ENCODE measurements at places on chromosomes 2 and 18.

GRCh38 chr18:35711227-35711626, 129.7 kb downstream of the GALNT1 start:
- no peak for DNase-seq

DNA sequence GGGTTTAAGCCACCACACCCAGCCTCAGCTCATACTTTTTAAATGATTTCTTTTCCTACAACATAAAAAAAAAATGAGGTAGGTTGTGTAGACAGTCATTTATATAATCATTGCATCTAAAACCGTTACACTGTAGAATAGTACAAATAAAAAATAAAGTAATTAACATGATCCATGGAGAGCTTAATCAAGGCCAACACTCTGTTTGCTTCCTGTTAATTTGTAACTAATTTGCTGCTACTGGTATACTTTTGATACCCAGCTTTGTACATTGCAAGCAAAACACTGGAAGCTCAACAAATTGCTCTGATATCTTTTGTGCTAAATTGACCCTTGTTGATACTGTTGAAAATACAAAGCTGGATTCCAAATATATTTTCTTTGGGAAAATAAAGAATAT, 20.2 kb upstream of the KCTD1 start:
- DNase-seq = no peak

- no peak for DNase-seq
These were observed 577 bp downstream of the ERCC3 start for GRCh38 chr2:127293386-127293747.

DNA sequence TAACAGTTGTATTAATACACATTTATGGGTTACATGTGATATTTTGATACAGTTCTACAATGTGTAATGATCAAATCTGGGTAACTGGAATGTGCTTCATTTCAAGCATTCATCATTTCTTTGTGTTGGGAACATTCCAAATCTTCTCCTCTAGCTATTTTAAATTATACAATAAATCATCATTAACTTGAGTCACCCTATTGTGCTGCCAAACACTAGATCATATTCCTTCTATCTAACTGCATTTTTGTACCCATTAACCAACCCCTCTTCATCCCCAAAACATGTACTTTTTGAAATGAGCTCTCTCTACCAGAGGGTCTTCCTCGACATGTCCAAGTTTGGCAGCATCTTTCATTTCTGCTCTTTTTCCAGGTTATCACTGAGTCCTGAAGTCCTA, 81.1 kb upstream of the TTC39C start:
- no peak for DNase-seq

All from activated T-cell treated with anti-CD3 and anti-CD28 coated beads for 1 hour (primary cell).